HL-60 (cell line): ENCODE measurements at places on chromosomes 5 and 9.

GRCh38 chr5:63085561-63085960, 506.9 kb downstream of the LRRC70 start:
- DNase-seq, result no peak

DNA sequence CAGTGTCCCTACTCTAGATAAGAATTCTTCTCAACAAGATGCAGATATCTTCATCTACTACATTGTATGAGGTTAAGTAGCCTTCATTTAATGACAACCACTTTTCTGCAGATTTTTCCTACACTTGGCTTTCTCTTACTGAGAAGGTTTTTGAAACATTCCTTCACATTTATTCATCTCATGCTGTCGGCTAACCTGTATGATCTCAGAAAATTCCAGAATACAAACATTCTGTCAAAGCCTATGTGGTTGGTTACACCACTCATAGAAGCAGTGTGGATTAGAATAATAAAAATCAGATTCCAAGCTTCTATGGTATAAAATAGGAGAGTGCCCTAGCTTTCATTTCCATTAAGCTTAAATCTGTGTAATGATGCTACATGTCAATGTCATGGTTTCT, 39.4 kb upstream of the ERCC6L2 start:
- DNase-seq, result no peak

DNA sequence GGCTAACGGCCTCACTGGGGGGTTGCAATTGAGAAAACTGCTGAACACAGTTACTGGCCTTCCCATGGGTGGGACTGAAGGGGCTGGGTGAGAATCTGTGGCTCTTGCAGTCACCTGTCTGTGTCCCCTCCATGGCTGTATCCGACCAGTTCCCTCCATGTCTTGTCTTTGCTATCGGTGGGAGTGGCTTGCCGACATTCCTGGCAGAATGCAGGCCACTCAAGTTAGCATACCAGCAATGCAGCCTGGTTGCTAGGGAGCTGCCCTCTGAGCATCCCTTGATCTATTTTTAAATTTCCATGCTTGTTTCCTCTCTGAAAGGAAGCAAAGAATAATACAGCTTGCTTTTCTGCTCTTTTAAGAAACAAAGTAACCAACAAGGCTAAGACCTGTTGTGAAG, 1509.7 kb upstream of the WWC1 start:
- DNase-seq, result no peak

DNA sequence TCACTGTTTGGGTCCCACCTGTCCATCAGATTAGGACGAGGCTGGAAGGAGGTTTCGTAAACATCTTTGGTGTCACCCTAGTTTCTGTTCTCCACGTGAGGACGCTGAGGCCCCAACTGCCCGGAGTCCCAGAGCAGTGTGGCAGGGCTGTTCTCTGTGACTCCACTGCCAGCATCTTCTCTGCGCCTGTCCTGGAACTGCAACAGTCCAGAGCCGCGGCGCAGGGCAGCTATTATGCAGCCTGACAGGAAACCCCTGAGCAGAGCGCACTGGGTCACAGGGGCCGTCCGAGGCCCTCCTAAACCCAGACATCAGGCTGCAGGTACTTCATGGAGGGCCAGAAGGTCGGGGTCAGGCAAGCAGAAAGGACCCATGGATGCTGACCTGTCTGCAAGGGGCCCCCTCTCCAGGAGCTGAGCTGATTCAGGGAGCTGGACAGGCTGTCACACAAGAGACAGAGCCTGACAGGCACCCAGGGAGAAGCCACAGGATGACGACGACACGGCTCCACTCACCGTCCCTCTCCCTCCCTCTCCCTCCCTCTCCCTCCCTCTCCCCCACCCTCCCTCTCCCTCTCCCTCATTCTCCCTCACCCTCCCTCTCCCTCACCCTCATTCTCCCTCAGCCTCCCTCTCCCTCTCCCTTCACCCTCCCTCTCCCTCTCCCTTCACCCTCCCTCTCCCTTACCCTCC, 31.7 kb downstream of the DBH start:
- DNase-seq, result no peak

- DNase-seq, result no peak
Observed at GRCh38 chr9:113956901-113957300, 80.8 kb downstream of the ZNF618 start.

DNA sequence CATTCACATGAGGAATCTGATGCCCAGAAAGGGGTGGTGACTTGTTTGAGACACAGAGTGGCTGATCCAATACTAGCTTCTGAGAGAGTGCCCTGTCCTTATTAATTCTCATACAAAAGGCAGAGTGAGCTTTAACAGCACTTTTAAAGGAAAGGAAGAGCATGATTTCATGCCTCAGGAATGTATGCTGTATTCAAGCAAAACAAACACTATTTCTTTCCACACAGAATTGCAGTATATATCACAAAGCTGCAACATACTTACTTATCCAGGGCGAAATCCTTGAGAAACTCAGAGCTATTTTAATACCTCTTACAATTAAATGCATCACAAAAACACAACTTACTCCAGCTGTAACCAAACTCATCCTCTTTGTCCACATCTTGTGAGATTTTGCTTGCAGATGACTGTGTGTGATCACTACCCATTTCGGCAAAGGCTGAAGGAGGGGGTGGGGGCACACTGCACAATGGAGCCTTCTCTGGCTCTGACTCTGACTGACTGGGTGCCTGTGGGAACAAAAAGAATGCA, 139.8 kb downstream of the MPDZ start:
- no peak for DNase-seq

DNA sequence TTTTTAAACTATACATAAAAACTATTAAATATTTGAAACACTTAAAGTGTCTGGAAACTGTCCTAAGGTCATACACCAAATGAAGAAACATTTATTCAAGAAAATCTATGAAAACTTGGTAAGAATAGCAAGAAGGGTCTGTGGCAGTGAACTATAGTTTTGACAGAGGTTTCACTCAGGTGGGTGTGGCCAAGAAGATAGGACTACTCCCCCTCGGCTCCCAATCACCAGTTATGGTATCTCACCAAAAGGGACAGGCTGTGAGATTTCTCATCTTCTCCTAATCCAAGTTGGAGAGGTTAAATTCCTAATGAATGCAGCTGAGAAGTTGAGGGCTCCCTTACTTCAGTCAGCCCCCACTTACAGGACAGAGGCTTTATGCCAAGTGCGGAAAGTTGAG, 2.9 kb downstream of the ARSK start:
- no peak for DNase-seq

- DNase-seq, result no peak
Observed at GRCh38 chr5:170562875-170563228, 59.0 kb downstream of the KCNIP1 start.

DNA sequence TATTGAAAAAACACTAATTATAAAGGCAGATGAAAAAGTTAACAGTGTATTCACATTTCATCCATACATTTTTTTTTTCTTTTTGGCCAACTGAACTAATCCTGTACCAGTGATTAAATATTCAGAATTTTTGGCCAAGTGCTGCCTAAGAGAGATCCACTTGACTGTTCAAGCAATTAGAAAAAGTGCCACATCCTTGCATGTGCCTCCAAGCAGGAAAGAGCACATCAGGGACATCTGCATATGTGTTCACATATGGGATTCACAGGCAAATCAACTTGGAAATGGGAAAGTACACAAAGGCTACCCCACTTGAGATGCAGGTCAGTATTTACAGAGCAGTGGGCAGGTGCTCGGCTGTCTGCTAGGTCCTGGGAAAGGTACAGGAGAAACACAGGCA, 163.3 kb upstream of the LHFPL2 start:
- no peak for DNase-seq

DNA sequence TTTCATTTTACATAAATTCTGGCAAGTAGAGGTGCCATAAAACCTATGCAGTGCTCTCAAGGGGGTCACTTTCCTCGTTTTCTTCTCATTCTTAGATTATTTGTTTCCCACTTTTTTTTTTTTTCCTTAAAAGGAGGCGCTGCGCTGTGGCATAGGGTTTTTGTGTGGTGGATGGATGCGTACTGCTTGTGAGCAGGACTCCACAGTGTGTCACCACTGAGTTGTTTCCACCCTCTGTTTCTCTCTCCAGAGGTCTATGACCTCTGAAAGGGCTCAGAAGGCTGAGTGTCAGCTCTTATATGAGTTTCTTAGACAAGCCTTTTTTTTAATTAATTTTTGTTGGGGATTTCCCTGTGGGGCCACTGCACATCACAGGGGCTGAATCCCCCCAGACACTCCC, 13.6 kb upstream of the CLTB start:
- DNase-seq, result no peak

DNA sequence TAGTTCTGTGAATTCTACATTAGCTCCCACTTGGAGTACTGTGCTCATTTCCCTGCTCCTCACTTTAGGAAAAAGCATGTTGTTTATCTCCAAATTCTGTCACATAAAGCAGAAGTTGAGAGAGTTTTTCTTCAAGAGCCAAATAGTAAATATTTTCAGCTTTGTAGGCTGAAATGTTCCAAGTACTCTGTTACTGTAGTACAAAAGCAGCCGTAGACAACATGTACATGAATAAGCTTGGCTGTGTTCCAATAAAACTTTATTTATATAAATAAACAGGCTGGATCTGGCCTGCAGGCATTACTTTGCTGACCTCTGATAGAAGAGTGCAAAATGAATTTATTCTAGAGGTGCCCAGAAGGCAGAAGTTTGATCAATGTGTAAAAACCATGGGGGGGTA, 73.0 kb upstream of the AGXT2 start:
- no peak for DNase-seq

DNA sequence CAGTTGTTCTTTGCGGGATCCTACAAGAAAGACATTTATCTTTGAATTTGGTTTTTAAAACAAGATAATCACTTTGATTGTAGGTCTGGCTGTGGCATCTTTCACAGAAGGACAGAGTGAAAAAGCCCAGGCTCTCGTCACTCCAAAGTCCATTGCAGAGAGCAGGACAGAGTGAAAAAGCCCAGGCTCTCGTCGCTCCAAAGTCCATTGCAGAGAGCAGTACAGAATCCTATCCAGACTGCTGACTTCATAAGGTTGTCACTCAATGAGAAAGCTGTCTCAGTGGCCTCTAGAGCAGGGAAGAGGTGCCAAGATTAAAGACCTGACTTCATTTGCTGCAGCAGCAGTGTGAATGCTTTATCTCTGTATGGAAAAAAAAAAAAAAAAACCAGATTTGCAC, 16.3 kb upstream of the GPX8 start:
- no peak for DNase-seq

DNA sequence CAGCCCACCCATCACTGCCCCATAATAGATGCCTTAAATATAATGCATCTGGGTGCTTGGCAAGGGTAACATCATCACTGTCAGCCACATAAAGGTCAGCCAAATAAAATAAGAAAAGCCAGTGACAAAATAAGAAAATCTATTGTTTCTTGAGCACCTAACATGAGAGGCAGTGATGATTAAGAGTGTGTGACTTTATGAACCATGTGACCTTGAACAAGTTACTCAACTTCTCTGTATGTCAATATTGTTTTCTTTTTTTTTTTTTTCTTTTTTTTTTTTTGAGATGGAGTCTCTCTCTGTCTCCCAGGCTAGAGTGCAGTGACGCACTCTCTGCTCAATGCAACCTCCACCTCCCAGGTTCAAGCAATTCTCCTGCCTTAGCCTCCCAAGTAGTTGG, 98.7 kb downstream of the CDK5RAP2 start:
- DNase-seq, result no peak

DNA sequence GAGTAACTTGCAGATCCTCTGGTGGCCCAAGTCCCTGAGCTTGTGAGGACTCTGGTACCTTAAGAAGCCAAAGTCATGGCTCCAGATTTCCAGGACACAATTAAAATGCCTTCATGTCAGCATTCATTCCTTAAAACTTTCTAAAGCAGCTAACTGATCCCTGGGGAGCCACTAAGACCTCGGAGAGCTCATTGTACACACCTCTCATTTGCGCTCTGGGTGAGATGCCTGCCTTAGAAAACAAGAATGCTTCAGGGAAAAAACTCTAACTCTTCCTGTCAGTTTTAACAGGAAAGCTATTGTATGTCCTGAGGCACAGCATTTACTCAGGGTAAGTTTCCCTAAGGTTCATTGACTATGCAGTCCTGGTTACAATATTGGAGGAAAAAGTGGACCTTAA, 285.0 kb downstream of the EFNA5 start:
- DNase-seq, result no peak

- DNase-seq, result no peak
Observed at GRCh38 chr5:113804264-113804663, 290.8 kb downstream of the YTHDC2 start.

DNA sequence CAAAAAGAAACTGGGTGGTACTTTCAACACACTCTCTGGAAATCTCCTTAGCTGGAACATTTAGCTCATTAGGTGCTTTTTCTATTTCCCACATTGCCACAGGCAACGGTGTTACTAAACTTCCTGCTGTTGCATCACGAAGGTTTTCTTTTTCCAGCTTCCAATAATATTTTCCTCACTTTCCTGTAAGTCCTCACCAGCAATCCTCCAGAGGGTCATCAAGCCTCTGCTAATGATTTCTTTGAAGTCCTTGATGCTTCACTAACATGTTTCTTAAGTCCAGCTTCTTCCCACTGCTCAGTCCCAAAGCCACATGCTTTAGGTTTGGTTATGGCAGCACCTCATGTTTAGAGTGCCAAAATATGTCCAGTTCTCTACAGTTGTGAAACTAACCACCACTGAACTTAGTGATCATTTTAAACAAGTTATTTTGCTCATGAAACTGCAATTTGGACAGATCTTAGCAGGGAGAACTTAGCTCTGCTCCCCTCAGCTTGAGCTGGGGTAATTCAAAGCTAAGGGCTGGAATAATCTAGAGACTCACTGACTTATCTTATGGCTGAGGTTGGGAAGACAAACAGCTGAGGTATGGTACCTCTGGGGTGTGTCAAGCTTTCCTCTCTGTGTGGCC, 39.9 kb upstream of the RETREG1 start:
- no peak for DNase-seq

- DNase-seq, result no peak
Observed at GRCh38 chr5:18944771-18945170, 1043.2 kb downstream of the CDH18 start.

GRCh38 chr9:19784136-19784535, 4.7 kb downstream of the SLC24A2 start:
- no peak for DNase-seq

GRCh38 chr9:94538908-94539307, 16.0 kb upstream of the PCAT7 start:
- no peak for DNase-seq

DNA sequence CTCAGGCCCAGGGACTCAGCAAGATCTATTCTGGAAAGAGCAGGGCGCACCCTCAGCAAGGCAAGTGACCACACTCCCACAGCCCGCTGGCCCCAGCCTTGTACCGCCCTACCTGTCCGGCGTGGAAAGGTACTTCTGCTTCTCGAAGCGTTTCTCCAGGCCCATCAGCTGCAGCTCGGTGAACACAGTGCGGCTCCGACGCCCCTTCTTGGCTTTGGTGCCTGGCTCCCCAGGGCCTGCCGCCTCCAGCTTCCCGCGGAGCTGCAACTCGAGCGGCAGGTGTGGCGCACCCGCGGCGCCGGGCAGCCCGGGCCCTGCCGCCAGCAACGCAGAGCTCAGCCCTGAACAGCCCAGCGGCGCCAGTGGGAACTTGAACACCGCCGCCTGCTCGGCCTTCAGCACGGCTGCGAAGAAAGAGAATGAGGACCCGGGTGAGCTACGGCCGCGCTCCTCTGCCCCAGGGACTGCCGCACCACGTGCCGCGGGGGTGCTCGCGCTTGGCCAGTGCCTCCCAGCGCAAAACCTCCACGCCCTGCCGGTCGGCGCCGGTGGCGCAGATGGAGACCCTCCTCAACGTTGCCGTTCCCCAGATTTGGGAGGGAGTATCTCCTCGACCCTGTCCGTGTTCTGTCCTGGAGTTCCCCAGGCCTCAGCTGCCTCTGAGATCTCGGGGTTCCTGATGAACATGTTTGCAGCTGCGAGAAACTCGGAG, 2.2 kb downstream of the BARX1 start:
- DNase-seq, result no peak
